ENCODE measurements at places on chromosomes 1 and 21.

DNA sequence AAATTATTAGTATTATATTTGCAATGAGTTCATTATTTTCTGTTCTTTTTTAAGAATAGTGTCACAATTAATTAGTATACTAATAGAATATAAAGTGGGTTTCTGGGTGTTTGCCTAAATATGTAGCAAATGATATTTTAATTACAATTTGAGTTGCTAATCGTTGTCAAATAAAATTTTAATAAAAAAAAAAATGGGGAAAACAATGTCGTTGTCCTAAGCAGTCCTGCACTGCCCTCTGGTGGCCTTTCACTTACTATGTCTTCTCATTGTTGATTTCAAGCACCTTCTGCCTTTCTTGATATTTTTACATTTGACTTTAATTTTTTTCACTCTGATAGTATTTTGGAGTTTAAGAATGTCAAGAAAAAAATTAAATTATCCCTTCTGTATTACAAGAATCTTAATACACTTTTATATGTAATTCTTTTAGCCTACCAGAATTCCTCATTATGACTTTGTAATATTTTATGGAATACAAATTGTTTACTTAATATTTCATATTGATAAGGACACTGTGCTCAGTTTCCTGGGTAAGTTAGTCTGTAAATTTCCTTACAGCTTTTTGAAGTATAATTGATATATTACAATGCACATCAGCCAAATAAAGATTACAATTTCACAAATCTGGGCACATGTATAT, 104.5 kb upstream of the FMN2 start:
- no peak for DNase-seq

GRCh38 chr1:30268923-30269666, 454.3 kb downstream of the MATN1 start:
- no peak for DNase-seq

DNA sequence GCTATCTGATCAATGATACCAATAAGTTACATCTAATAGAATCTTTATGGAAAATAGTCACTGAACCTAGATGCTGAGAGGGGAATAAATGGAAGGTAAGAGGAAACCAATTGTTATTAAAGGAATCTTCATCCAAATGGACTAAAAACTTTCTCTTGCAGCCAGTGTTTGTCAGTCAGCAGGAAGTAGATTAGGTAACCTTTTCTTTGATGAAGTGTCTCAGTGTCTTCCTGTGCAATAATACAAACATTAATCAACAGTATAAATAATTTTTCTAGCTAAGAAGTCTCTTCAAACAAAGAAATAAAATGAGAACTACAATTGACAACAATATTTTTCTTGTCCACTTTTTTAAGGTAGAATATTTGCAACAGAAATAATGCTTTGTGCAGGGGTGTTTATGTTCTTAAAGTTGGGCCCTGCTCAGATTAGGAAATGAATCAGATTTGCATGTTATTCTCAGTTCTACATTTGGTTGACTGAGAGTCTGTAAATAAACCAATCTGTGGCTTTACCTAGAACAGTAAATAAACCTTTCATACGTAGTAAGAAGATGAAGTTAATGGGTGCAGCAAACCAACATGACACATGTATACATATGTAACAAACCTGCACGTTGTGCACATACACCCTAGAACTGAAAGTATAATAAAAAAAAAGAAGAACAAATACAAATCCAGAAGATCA, 391.4 kb downstream of the MRPL39 start:
- no peak for DNase-seq

- DNase-seq, result no peak
These were observed 10.5 kb upstream of the LAX1 start for GRCh38 chr1:203754455-203754864.

DNA sequence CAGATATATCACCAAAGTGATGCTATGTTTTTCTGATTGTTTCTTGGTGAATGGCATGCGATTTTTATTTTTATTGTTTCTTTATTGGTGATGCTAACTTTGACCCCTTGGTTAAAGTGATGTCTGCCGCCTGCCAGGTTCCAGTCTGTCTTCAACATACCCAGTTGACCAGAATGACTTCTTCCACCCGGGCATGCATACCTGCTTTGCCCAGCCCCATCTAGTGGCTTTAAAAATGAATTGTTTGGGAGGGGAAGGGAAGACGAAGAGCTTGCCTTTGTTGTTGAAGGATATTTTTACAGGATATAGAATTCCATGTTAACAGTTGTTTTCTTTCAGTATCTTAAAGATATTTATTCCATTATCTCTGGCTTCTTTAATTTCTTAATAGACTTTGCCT, 65.1 kb downstream of the ATG4C start:
- no peak for DNase-seq

GRCh38 chr1:182428043-182428442, 21.9 kb upstream of the RGSL1 start:
- DNase-seq, result no peak

DNA sequence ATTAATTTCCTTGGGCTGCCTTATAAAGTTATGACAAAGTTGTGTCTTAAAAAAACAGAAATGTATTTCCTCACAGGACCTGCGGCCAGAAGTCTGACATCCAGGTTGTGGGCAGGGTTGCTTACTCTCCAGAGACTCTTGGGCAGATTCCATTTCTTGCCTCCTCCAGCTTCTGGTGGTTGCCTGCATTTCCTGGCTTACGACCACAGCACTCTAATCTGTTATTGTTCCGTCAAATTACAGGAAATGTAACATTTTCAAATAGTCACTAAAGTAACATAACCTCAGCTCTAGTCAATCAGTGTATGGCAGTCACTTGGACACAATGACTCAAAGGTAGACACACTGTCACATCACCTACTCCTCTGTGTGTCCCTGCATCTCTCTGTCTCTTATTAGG, 226.8 kb downstream of the DNAH14 start:
- no peak for DNase-seq

- no peak for DNase-seq
These were observed 1.5 kb downstream of the S100A8 start for GRCh38 chr1:153389401-153389800.

GRCh38 chr1:28927648-28928313, 13.4 kb downstream of the EPB41 start:
- peak; percentile 64 for DNase-seq

DNA sequence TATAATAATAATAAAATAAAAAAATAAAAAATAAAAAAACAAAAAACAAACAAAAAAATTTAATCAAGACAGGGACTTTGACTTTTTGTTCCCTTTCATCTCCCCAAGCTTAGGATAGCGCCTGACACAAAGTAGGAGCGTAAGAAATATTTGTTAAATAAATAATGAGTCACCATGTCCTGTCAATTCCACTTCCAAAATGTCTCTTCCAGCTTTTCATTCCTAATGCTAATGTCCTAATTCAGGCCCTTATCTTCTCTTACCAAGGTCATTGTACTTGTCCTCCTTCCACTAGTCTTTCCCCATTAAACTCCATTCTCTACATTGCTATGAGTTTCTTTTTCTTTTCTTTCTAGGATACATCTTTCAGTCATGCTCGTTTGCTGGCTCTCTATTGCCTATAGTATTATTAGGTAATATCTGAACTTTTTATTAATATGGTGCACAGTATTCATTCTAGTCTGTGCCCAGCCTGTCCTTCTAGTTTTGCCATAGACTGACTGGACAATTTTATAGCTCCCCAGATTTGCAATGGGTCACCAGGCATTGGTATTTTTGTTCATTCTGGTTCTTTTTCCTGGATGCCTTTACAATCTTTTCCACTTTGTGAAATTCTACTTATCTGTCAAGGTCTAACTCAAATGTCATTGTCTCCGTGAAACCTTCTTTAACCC, 11.4 kb downstream of the NEXN start:
- no peak for DNase-seq

DNA sequence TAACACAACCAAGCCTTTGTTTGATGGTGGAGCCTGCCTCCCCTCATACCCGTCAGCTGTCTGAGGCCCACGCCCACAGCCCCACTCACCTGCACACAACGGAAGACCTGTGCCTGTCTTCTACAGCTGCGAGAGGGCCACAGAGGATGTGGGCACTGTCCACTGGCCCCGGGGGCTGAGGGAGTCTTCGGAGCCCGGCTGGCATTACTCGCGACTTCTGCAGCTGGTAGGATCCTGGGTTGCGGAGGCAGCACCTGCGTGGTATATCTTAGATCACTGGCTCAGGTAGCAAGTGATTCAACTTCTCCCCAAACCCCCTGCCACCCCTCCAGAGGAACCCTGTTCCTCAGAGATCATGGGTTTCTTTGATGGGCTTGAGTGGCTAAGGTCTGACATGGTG, 109.9 kb downstream of the EDEM3 start:
- no peak for DNase-seq

DNA sequence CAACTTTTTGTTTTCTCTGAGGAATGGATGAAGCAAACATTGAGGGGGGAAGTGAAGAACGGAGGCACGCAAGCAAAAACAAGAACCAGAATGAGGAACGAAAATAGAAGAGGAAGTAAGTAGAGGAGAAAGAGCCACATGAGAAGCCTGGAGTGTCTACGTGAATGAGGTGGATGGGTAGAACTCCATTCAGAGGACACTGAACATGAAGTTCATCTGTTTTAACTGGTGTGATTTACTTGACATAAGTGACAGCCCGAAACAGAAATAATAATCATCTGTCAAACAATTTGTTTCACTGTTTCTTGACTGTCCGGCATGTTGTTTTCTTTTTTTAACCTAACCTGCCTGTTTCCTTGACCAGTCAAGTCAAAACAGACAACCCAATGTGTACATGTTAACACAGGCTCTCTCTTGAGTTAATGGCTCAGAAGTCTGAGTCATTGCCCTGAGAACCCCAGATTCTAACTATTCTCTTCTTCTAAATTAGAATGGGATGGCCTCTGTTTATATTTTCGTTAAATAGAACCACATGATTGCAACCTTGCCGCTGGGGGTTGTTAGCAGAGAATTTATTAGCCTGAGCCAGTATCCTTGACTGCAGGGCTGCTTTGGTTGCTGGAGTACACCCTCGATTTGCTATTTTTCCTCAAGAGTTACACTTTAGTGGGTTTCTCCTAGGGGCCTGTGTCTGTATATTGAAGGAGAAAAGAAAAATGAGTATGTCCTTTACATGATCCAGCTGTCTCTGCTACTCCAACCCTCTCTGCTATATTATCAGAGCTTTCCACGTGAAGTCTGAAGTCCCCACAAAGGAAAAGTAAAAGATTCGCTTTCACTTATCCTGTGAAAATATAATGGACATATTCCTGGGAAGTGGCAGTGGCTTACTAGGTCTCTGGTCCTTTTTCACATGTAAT, 151.7 kb downstream of the ZC3H11B start:
- peak; percentile 44 for DNase-seq

DNA sequence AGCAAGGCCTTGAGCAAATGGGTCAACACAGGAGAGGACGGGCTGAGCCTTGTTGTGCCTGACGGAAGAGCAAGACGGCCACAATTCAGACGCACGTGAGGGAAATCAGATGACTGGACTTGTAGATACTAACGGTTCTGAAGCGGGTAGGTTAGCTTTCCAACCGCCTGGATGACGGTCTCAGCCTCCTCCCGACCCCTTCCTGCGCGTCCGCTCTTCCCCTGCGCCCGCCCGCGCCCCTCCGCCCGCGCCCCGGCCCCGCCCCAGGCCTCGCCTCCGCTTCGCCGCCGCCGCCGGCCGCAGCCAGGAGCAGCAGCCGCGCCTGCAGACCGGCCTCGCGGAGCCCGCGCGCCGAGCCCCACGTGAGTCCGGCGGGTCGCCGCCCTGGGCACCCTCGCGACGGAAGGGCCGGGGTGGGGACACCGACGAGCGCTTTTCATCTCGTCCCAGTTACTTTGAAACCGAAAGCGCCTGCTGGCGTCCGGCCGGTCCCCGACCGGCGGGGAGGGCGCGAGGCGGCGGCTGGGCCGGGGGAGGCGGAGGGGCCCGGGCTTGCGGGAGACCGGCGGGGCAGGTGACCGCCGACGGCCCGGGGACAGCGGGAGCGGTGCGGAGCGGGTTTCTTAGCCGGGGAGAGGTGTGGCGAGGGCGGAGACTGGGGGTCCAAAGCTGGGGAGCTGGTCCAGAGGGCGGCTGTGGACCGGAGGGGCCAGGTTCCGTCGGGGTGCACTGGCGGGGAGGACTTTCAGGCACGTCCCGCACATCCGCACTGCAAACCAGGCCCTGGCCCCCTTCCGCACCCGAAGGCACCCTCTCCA, at the start of gene TRAF5:
TSS of gene TRAF5 (plus strand) at position 306 of the 818 bp plus-strand sequence. CDS start 26,407 bp downstream, outside the sequence.
- DNase-seq, result no peak

- no peak for DNase-seq
These were observed 81.0 kb upstream of the ZBTB18 start for GRCh38 chr1:243970077-243970476.

- DNase-seq, result no peak
These were observed 1.8 kb downstream of the SPRR1B start for GRCh38 chr1:153032677-153033308.

DNA sequence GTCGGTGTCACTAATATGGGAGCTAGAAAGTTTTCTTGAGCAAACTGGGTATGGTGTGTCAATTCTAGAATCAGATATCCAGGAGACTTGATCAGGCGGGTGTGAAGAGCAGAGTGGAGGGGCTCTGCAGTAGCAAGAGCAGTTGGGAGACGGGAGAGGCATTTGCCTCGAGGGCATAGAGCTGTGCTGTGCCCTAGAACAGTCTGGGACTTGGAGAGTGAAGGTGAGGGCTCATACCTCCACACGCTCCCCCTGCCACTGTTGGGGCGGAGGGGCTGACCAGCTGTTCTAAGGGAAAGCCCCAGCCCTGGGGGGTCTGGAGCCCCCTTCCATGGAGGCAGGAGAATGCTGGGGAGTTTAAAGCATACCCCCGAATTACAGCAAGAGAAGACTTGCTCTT, 33.8 kb downstream of the SIM2 start:
- no peak for DNase-seq

- no peak for DNase-seq
These were observed 101.3 kb upstream of the SLC25A33 start for GRCh38 chr1:9437961-9438430.
